ENCODE measurements at places on chromosomes 11 and 22. TPM values are rescaled to one million over a fixed set of nuclear protein-coding genes. Genes with fewer than 3 reads are reported as not detected.

PICALM gene
- total RNA-seq, result 291 TPM

KCNJ11 gene
- total RNA-seq, result not detected

IMMP1L gene
- total RNA-seq, result 5.4 TPM

OR5AP2 gene
- total RNA-seq, result not detected

STK33 gene
- 2.8 TPM for total RNA-seq

RIBC2 gene
- total RNA-seq, result not detected

DDTL gene
- total RNA-seq, result 2.1 TPM

NXPE2 gene
- total RNA-seq, result not detected

ZNF214 gene
- total RNA-seq, result 9.9 TPM

TMPRSS5 gene
- total RNA-seq, result 0.17 TPM

MTA2 gene
- total RNA-seq, result 124 TPM

CHST1 gene
- total RNA-seq, result under 0.01 TPM

SLC43A3 gene
- total RNA-seq, result 61.6 TPM

MPZL3 gene
- 0.33 TPM for total RNA-seq

GLYATL2 gene
- total RNA-seq, result 1.3 TPM

TMPRSS13 gene
- total RNA-seq, result not detected

ALDH3B2 gene
- total RNA-seq, result not detected

SLC17A6 gene
- not detected for total RNA-seq

KRTAP5-1 gene
- total RNA-seq, result not detected

UPB1 gene
- total RNA-seq, result under 0.01 TPM

APOA1 gene
- total RNA-seq, result not detected

PAMR1 gene
- total RNA-seq, result 159 TPM

MYO7A gene
- total RNA-seq, result 0.26 TPM

NXPE1 gene
- total RNA-seq, result not detected

FZD4 gene
- total RNA-seq, result 15.7 TPM

RASSF10 gene
- total RNA-seq, result not detected

GNAZ gene
- total RNA-seq, result 1.3 TPM

CDON gene
- total RNA-seq, result 10.3 TPM

KCTD14 gene
- 0.77 TPM for total RNA-seq

CRYBB3 gene
- total RNA-seq, result not detected

GGT1 gene
- total RNA-seq, result 2.0 TPM

GCAT gene
- total RNA-seq, result 7.7 TPM

CASP5 gene
- total RNA-seq, result 0.26 TPM

SCUBE1 gene
- total RNA-seq, result 0.51 TPM

Measured in fibroblast of lung (primary cell).